ENCODE measurements at places on chromosomes 16 and 17. TPM values are rescaled to one million over a fixed set of nuclear protein-coding genes. Genes with fewer than 3 reads are reported as not detected.

DNA sequence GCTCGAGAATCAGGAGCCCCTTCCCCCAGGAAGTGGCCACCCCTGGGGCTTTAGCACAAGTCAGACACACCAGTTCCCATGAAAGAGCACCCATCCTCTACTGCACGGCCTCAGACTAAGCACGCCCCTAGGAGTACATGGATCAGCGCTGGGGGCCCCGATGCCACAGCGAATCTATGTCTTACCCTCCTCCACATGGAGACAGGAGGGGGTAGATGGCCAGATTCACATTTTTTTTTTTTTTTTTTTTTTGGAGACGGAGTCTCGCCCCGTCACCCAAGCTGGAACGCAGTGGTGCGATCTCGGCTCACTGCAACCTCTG, 3.2 kb upstream of the EXOSC6 start:
- DNase-seq: no peak

DNA sequence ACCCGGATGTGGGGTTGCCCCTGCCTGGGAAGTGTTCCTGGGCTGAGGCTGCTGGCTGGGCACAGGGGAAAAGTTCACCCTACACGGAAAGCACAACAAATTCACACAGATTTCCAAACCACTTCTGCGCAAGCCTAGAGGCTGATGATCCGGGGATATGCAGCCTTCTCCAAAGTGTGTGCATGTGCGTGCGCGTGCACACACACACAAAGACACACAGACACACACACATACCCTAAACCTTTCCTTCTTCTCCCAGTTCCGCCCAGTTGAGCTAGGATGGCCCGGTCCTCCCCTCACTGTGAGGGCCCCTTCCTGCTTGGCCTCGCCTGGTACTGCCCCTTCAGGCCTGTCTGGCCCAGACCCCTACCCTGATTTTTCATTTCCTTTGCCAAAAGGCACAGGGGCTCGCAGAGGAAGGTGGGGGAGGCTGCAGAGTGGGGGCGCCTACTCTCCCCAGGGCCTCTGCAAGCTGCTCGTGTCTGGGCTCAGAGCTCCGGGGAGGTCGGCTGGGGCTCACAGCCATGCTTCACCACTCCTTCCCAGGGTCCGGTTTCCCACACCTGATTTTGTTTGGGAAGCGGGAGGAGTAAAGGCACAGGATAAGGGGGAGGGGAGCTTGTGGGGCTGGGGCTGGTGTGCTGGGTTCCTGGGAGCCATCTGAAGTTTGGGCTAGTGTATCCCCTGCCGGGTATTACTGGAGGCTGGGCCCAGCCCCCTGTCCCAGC, 144.7 kb downstream of the ENGASE start:
- no peak for DNase-seq

DNA sequence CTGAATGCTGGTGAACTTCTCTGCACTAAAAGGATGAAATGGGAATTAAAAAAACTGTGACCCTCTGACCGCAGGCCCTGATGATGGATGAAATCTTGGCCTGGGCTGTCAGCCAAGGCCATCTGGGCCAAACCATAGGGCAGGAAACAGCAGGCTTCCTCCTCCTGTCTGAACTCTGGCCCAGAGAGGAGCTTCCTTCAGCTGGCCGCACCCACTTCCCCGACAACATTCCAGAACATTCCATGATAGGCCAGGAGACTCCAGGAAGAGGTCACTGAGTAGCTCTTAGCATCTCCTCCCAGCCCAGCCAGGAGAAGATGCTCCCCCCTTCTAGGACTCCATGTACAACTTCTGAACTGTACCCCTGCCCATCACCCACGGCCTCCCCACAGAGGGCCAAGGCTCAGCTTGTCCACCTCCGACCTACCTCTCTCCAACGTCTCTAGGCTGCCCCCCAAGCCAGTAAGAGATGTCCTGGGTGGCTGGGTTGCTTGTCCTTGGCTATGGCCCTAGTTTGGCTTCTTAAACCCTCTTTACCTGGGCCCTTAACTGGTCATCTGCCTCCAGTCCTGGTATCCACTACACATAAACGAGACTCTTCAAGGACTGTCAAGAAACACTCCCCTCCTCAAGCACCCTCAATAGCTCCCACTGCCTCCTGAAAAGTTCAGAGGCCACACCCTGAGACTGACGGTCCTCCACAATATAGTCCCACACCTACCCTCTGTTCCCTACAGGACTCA, 1.7 kb downstream of the RPH3AL start:
- no peak for DNase-seq

DNA sequence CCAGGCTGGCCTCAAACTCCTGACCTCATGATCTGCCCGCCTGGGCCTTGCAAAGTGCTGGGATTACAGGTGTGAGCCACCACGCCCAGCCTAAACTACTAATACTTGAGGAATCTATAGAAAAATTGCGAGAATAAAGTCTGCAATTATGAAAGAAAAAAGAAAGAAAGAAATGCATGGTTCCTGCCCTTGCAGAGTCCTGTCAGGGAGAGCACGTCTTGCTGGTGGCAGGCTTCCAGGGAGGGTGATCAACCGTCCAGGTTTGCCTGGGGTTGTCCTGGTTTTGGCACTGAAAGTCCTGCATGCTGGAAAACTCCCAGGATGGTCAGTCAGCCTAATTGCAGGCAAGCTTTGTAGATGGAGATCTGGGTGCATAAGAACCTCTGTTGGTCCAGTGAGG, 21.5 kb upstream of the KIFC3 start:
- DNase-seq: no peak

- DNase-seq: no peak
Measured at GRCh38 chr17:70091005-70091568, 16.1 kb downstream of the KCNJ16 start.

DNA sequence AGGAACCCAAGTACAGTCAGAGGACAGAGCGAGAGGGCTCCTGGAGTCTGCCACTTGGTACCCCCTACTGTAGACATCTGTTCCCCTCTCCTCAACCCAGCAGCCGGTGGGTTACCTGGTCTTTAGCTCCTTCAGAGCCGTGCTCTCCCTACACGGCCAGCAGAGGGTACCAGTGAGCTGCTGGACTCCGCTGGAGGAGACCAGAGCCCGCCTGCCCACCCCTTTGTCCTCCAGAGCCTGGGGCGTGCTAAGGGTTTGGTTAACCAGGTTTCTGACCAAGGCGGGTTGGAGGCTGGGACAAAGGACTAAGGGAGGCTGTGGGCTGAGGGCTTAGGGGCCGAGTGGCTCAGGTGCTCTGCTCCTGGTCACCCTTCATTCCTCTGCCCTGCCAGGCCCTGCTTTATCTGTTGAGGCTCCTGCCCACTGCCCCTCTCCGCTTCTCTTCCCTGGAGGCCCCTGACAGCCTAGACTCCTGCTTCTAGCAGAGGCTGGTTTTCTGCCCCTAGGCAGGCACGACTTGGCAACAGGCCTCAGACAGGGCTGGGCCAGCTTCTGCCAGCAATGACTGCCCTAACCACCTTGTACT, 2.7 kb upstream of the HSD11B2 start:
- no peak for DNase-seq

GRCh38 chr16:10368969-10369551, 16.8 kb upstream of the ATF7IP2 start:
- DNase-seq: no peak

GRCh38 chr17:1183171-1183873, 3.5 kb upstream of the ABR start:
- no peak for DNase-seq

DNA sequence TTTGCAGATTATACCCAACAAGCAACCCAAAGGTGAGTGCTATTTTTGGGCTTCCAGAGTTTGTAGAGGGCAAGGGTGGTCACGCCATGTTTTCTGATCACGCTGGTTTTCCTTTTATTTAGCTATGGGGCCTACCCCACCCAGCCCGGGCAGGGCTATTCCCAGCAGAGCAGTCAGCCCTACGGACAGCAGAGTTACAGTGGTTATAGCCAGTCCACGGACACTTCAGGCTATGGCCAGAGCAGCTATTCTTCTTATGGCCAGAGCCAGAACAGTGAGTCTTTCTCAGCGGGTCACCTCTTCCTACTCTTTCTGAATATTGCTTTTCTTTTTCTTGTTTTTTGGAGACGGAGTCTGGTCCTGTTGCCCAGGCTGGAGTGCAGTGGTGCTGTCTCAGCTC, 2.5 kb downstream of the FUS start:
- DNase-seq: no peak

DNA sequence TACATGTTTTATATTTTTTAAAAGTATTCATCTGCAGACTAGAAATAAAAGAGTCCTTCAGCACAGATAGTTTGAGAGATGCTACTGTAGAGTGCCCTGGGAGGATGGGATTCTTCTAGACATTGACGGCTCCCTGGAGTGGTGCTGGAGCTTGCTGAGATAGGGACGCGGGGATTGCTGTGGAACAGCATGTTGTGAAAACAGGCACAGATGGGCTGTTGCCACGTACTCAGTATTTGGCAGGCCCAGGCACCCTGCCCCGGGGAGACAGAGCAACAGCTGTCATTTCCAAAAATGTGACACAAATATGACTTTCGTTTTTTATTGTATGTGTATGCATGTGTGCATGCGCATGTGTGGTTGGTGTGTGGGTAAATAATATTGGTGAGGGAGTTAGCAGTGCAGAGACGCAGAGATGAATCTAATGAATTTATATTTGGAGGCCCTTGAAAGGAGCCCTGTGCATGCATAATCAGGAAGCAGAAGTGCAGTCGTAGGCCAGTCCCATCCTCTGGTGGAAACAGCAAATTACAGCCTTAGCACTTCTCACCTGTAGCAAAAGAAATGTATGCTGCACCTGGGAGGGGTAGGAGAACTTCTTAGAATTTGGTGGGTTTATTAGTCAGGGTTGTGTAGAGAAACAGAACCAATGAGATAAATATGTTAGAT, 6.2 kb upstream of the ABCA8 start:
- no peak for DNase-seq

DNA sequence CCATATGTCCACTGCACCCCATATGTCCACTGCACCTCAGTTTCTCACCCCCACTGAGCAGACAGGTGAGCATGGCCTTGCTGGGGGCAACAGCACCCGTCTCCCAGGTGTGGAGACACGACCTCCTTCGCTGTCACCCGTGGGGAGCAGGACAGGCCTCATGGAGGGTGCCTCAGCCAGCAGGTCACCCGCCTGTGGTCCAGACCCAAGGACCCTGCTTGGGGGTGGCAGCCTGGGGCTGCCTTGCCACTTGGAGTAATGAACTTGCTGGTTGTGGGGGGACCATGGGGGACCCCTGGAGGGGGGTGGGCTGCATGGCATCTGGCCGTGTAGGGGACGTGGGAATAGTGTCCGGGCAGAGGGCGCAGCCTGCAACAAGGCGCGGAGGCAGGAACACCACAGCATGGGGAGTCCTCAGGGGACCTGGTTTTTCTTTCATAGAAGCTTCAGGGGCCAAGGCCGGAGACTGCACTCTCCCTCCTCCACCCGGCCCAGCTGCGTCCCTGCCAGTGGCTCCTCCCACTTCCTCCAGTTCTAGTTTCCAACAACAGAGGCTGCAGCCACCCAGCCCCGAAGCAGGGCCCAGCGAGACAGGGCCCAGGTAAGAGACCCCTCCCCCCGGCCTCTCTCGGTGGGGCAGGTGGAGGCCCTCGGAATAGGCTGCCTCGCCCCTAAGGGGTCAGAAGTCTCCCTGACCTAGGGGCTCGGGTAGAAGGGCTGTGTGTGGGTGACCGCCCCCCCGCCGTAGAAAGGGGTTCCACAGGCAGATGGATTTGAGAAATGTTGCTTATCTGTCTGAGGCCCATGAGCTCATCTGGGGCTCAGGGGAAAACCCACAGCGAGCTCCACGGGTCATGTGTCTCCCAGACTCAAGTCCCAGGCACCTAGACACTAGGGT, at the start of gene NHLRC4:
NHLRC4 (plus strand) TSS at position 531 of the 898 bp plus-strand sequence. CDS start 1,043 bp downstream, outside the sequence.
- DNase-seq: no peak

DNA sequence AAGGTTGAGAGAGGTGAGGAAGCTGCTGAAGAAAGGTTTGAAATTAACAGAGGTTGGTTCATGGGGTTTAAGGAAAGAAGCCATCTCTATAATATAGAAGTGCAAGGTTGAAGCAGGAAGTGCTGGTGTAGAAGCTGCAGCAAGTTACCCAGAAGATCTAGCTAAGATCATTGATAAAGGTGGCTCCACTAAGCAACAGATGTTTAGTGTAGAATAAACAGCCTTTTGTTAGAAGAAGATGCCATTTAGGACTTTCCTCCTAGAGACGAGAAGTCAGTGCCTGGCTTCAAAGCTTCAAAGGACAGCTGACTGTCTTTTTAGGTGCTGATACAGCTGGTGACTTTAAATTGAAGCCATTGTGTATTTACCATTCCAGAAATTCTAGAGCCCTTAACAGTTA, 29.3 kb downstream of the GOSR1 start:
- no peak for DNase-seq

DNA sequence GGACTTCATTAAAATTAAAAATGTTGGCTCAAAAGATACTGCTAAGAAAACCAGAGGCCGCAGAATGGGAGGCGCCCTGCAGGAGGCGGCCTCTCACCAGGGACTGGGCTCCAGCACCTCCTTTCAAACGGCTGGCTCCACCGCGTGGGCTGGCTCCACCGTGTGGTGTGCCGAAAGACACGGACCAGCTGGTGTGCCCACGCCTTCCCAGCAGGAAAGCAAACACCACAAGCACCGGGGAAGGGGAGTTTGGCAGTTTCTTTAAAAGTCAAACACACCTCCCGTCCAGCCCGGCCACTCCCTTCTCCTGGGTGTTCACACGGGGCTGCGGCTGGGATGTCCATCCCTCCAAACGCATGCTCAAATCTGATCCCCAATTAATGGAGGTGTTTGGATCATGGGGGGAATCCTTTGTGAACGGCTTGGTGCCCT, 13.9 kb downstream of the HAGH start:
- DNase-seq: no peak

DNA sequence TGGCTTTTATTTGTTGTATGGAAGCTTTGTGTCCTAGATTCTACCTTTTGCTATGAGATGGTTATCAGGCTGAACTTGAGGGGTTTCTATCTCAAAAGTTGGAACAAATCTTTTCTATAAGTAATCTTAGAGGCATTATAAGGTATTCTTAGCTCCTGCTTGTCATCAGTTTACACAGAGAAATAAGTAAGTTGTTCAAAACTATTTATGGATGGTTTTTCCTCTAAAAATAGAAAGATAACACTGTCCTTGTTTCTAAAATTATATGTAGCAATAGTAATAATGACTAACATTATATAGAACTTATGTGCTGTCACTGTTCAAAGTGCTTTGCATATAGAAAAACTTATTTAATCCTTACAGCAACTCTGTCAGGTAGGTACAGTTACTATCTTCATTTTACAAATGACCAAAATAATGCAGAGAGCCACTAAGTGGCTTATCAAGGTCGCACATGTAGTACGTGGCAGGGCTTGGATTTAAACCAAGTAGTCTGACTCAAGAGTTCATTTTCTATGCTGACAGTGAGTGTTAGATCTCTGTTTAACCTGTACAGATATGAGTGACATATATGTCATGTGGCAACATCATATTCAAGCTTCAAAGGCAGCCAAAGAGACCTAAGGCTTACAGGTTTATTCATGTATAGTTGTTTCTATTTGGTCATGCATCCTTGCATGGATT, 59.0 kb downstream of the PHKB start:
- no peak for DNase-seq

The ADAMTS18 gene
- total RNA-seq: not detected

The KRT20 gene
- not detected for total RNA-seq

The CSH1 gene
- not detected for total RNA-seq

The HP gene
- total RNA-seq: 2.9 TPM

The CRHR1 gene
- not detected for total RNA-seq

The PIPOX gene
- not detected for total RNA-seq

The TNFRSF17 gene
- not detected for total RNA-seq

The NACA2 gene
- not detected for total RNA-seq

The TBC1D3B gene
- 2.9 TPM for total RNA-seq

Data from esophagus squamous epithelium (tissue), 5 donors.